Activated T-helper 17 cell treated with anti-CD3 and anti-CD28 coated beads, Interleukin-2, amount 50 U/mL, for 72 hours (primary cell): ENCODE measurements at places on chromosomes 13 and 19.

- no peak for ATAC-seq
Observed at GRCh38 chr13:108166078-108166477, 49.3 kb downstream of the LIG4 start.

- ATAC-seq, result no peak
Observed at GRCh38 chr19:6774821-6775707, 2.6 kb downstream of the VAV1 start.

GRCh38 chr19:16355293-16356043, 30.8 kb downstream of the KLF2 start:
- peak; percentile 26 for ATAC-seq

- ATAC-seq, result no peak
Observed at GRCh38 chr13:103000157-103000556, 66.1 kb downstream of the SLC10A2 start.

- no peak for ATAC-seq
Observed at GRCh38 chr13:87302931-87303330, 368.2 kb upstream of the SLITRK5 start.

DNA sequence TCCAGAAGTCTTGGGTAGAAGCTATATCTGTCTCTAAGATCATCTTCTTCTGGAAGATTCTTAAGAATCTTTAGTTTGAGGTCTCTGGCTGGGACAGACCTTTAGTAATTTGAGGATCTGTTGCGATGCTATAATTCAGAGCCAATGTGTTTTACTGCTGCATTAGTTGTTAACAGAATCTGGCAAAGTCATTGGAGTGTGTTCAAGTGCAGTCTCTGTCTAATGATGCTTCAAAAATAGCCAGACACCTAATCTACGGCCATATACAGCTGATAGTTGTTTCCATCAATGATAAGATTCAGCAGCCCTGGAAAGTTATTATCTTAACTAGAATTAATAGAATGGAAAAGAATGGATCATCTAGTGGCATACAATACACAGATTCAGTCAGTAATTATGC, 72.6 kb downstream of the CDK8 start:
- ATAC-seq, result no peak

- ATAC-seq, result no peak
Observed at GRCh38 chr13:73198991-73199411, 140.2 kb downstream of the KLF5 start.

GRCh38 chr13:109100705-109101304, 471.4 kb downstream of the MYO16 start:
- ATAC-seq, result no peak

- ATAC-seq, result peak; percentile 28
Observed at GRCh38 chr19:39406656-39407409, at the start of gene ZFP36. ZFP36 (plus strand) TSS chr19:39406847; CDS start chr19:39406905, 58 bp downstream.

DNA sequence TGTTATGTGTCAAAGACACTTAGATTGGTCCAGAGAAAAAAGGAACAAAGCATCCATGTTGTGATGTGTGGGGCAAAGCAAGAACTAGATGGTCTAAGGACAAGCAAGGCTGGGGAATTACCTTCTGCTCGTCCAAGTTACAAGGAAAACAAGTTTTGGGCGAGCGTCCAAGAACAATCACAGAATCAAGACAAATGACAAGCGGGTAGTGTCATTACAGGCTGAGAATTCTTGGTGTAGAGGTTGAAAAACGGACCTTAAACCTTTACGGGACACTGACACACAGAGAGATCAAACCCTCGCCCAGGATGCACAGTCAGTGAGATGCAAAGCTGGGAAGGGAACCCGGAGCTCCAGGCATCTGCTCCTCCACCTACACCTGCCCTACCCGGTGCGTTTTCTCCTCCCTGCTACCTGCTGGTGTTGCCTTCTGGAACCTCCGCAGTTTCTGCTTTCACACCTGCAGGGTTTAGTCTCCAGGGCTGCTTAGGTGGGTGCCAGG, 515 bp upstream of the ZNF324B start:
- peak; percentile 10 for ATAC-seq

- ATAC-seq, result no peak
Observed at GRCh38 chr13:78401873-78402707, 201.3 kb downstream of the POU4F1 start.

GRCh38 chr13:36297366-36298338, at the start of gene CCDC169:
CCDC169 (minus strand) TSS chr13:36297814; CDS start chr13:36297719, 95 bp downstream.
- ATAC-seq, result peak; percentile 95

GRCh38 chr13:25939961-25940687, 111.7 kb downstream of the SHISA2 start:
- no peak for ATAC-seq

GRCh38 chr13:21672796-21673538, 2.1 kb downstream of the FGF9 start:
- ATAC-seq, result no peak

DNA sequence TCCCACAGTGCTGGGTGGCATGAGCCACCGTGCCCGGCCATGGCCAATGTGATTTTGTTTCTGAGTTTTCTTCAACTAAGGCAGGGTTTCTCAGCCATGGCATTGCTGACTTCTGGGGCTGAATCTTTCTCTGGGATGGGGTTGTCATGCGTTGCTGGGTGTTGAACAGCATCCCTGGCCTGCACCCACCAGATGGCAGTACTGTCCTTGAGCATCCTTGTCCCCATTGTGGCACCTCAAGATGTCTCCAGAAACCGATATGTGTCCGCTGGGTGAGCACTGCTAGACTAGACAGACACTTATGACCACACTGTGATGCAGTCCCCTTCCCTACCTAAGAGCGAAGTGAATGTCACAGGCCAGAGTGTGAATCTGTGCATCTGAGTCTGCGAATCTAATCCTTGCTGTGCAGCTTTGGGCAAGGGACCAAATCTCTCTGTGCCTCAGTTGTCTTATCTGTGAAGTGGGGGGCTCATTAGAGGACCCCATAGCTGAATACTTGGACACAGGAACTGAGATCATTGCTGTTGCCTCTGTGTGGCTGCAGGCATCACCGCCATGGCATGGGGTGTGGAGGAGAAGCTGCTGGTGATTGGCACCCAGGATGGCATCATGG, 50.3 kb upstream of the SIN3B start:
- peak; percentile 65 for ATAC-seq

DNA sequence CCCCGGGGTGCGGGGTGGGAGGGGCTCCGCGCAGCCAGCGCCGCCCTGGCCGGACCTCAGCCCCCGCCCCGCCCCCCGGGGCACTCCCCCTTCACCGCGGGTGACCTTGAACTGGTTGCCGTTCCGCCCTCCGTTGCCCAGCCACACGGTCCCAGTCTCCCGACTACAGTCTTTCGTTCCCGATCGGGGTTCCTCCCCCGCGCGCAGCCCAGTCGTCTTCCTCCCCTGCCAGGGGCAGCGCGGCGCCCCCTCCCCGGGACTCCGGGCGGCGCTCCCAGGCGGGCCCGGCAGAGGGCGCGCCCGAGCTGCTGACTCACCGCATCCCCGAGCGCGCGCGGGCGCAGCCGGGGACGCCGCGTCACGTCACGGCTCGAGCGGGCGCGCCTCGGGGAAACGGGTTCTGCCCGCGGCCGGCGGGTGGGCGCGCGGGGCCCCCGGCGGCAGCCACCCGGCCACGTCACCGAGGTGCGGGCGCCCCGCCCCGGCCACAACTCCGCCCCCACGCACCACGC, 459 bp downstream of the MIDN start:
- peak; percentile 20 for ATAC-seq

GRCh38 chr13:97746649-97747048, 206.8 kb upstream of the IPO5 start:
- ATAC-seq, result no peak

GRCh38 chr13:25963674-25964073, 88.1 kb downstream of the SHISA2 start:
- ATAC-seq, result no peak

GRCh38 chr19:13627531-13627930, 121.3 kb upstream of the CACNA1A start:
- ATAC-seq, result no peak

- no peak for ATAC-seq
Observed at GRCh38 chr19:30022659-30023058, 80.6 kb downstream of the URI1 start.

- no peak for ATAC-seq
Observed at GRCh38 chr19:5520501-5520900, 47.3 kb downstream of the TINCR start.

GRCh38 chr13:43377973-43378372, 354.6 kb downstream of the DNAJC15 start:
- ATAC-seq, result no peak

DNA sequence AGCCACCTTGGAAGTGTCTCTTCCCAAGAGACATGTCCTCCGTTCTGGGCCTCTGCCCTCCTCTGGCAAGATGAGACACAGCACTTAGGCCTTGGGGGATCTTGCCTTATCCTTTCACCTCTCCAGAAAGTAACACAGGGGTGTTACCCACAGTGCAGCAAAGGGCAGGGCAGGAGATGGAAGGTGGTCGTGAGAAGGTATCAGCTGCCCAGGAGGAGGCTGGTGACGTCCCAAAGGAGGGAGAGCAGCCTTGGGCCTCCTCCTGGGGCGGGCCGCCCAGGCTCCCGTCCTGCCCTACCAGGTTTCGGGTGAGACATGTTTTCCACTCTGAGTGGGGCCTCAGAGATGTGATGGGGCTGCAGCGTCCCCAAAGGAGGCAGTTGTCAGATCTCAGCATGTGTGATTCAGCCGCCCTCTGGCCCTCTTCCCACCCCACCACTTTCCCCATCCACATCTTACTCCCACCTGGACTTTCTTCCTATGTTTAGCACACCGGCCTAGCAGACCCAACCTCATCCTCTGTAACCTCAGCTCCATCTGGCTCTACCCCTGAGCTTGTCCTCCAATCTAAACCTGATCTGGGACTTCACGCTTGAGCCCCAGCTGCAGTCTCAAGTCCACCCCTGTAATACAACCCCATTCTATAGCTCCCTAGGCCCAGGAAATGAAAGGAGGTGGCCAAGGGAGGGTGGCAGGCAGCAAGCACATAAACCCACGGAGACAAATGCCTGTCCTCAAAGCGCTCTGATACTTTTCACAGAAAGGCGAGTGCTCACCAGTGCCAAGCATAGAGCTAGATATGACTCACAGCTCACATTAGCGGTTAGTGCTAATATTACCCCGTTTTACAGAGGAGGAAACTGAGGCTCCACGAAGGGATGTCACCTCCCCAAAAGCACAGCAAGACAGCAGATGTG, 9.3 kb downstream of the POU2F2 start:
- peak; percentile 84 for ATAC-seq

DNA sequence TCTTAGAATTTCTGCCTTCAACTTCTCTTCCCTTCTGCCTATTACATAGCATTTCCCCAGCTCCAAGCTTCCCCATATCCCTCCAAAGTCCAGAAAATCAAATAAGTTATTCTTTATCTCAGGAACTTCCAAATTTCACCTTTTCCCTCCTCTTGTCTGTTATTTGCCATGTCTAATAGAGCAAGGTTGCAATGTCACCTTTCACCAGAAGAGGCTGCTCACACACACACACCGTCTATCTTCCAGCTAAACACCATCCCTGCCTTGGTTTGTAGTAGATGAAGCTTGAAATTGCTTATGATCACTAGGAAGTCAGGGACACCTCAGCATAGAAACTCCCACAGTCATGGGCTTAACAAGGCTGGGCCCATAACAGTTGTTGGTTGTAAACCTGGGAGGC, 48.4 kb downstream of the ZNRF4 start:
- no peak for ATAC-seq

DNA sequence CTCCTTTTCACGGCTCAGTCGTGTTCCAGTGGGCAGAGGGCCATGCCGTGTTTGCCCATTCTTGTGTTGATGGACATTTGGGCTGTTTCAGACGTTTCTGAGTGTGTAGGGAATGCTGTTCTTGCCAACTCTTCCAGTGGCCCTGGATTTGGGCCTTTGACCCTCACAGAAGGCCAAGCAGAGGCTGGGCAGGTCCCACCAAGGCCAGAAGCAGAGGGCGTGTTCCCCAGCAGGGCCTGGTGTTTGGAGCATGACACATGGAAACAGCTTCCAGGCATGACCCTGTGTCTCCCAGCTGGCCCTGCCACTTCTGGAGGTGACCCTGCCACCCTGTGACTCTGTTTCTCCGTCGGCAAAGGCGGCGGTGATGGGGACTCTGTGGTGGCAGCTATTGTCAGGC, 35.9 kb downstream of the EFNA2 start:
- ATAC-seq, result no peak

DNA sequence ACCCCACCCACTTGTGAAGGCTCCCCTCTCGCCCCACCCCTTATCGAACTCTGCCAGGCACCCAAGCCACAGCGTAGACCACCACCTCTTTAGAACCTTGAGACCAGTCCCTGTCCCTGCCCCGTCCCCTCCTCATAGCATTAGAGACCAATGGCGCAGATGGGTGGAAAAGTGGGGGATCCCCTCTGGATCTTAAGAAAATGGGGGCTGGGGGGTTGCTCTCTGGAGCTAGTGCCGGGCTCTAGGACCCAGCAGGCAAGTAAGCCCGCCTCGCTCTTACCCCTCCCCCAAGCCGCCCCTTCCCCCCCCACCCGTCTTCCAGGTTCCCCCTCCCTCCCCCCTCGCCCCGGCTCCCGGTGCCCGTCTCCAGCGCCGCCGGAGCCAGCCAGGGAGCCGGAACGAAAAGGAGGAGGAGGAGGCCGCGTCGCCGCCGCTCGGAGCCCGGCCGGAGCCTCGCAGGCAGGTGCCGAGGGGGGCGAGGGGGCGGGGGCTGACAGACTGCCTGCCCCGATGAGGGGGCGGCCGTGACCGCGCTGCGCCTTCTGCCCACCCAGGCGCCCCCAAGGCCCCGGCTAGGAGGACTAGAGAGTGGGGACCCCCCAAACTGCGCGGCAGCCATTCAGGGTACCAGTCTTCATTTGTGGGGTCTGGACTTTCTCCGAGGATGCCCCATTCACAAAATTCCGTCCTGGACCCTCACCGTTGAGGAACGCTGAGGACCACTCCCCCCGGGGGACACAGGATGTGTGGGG, at the start of gene SPRED3:
SPRED3 (plus strand) TSS at position 349 of the 752 bp plus-strand sequence. CDS start 1,606 bp downstream, outside the sequence.
- ATAC-seq, result peak; percentile 5

DNA sequence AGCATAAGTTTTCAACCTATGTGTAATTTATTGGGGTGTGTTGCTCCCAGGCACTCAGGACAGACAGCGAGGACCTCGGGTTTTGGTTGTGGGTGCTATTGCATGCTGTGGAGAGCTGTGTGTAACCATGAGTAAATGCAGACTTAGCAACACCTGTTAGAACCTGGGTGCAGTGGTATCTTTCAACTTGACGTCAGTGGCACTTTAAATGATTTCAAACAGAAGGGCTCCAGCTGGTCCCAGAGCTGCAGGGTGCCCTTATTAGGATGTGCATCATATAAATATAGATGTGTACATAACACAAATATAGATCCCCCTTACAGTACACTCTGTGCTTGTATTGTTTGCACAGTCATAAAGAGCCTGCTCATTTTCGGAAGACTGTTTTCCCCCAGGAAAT, 228.3 kb upstream of the IRS2 start:
- no peak for ATAC-seq

- no peak for ATAC-seq
Observed at GRCh38 chr13:98405107-98405571, 171.8 kb downstream of the STK24 start.

DNA sequence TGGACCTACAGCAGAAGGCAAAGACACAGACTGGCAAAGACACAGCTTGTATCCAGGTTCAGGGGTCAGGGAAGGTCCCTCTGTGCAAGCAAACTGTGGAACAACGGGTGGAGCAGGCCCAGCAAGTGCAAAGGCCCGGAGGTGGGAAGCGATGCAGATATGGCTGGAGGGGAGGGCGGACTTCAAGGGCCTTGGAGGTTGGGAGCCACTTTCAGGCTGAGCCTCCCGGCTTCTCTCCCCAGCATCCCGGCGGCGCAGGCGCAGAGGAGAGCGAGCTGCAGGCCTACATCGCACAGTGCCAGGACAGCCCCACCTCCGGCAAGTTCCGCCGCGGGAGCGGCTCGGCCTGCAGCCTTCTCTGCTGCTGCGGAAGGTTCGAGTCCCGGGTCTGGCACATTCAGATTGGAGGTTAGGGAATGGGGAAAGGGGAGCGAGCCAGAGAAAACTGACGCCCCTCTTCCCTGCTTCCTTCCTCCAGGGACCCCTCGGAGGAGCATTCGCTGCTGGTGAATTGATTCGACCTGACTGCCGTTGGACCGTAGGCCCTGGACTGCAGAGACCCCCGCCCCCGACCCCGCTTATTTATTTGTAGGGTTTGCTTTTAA, 2.1 kb upstream of the PNPLA6 start:
- ATAC-seq, result no peak
